ENCODE measurements at places on chromosomes 4 and X.

- peak; percentile 41 for DNase-seq
Observed at GRCh38 chr4:110196871-110197528, 1.4 kb downstream of the ELOVL6 start.

DNA sequence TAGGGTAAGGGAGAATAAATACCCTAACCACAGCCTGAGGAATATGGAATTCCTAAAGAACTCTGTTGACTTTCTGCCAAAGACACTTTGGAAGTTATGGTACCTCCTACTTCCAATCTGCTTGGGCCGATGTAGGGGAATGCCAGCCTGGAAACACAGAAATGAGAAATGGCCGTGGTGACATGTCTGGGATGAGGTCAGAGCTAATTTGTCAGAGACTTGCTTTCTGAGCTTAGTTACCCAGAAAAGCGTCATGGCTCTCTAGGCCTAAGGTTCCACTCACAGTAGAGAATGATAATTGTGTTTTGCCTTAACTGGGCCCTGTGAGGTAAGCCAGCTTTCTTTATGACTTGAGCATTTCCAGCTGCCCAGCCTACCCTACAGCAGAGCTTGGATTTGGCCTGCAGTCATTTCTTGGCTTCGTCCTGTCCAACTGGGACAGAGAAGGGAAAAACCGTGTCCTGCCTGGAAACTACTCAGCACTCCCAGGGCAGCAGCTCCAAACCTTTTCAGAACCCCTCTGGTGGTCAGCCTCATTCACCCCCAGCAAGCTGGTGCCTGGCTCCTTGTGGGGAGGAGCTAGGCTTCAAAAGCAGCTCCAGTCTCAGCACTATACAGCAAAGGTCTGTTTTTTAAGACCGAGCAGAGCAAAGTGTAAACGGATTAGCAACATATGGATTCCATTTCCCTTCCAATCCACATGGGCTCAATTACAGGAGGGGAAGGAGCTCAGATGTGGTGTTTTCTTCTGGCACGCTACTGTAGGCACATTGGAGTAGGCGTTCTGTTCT is 92.3 kb downstream of the RLIM start:
- DNase-seq = no peak

- no peak for DNase-seq
Observed at GRCh38 chr4:165784672-165785071, 88.4 kb upstream of the TLL1 start.

- no peak for DNase-seq
Observed at GRCh38 chr4:33482773-33483172, 2761.5 kb downstream of the ARAP2 start.

DNA sequence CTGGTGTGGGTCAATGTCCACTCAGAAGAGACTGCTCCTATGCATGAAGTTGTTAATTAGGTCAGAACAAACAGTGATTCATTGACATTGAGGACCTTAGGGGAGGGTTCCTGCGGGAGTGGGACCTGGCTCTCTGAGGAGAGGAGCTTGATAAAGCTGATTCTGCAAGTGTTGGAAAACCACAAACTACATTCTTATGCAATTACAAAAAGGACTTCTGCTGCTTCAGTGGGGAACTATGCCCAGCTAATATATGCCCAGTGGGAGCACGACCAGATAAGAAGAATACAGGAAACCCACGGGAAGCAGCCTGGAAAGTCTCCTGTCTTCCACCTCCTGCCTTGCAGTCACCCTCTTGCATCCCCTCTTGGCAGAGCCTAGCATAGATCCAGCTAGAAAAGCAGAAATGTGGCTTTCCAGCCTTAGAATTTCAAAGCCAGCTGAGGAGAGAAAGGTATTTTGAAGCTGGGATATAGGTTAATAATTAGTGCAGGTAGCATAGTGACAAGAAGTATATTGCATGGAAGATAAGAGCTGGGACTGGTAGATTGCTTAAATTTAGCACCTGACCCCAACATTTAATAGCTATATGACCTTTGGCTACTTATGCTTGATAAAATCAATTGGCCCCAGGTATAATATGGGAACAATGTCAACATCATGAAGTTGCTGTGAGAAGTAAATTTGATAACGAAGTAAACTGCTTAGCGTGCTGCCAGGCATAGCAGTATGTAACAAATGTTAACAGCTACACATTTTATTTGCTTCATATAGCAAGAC is 34.9 kb upstream of the UGT8 start:
- DNase-seq = no peak

DNA sequence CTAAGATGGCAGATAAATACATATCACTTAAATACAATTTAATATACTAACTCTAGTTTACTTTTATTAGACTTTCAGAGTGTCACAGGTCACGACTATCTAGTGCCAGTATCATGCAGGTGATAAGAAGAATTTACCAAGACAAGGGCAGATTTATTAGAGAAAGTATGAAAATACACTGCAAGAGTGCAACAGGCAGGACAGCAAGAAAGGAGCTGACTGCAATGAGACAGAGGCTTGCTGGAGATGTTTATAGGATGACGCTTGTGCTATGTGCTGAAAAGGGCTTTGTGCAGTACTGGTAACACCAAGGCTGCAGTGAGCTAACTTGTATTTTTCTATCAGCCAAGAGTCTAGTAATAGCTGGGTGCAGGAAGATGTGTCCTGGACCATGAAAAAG is 96.7 kb upstream of the QRFPR start:
- DNase-seq = no peak

DNA sequence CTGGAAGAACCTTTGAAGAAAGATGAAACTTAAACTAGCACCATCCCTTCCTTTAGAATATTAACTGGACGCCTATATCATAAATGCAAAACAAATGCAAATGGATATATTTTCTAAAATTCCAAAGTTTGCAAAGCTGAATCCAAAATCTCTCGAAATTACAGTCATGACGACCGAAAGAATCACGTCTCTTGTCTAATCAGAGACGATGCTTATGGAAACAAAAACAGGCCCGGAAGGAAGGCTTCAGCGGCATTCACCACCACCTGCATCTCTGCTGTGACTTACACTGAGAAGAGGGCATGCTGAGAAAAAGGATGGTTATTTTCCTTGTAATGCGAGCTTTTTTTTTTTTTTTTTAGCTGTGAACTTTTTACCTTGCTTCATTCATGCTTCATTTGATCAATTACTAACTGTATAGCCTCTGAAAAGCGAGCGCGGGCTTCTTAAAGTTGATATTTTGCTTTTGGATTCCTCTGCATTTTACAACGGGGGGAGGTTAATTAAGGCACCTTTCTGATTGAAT is 209.3 kb downstream of the SOWAHB start:
- no peak for DNase-seq

DNA sequence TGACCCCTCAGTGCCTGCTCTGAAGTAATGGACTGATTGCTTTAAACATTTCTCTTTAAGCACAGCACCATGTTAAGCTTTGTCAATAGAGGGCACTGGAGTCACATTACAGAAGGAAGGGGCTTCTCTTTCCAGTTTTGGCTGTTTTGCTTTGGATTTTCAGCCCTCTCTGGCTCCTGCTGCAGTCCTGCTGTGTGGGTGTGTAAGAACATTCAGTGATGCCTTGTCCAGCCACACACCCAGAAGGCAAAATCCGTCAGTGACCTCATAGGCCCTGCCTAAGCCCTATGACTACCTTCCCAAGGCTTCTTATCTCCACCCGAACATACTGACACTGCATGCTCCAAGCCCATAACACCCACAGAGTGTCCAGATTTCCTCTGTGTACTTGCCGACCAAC is 215.3 kb upstream of the CTSO start:
- DNase-seq = peak; percentile 65

GRCh38 chr4:106365613-106366012 is 3.0 kb downstream of the GIMD1 start:
- no peak for DNase-seq

DNA sequence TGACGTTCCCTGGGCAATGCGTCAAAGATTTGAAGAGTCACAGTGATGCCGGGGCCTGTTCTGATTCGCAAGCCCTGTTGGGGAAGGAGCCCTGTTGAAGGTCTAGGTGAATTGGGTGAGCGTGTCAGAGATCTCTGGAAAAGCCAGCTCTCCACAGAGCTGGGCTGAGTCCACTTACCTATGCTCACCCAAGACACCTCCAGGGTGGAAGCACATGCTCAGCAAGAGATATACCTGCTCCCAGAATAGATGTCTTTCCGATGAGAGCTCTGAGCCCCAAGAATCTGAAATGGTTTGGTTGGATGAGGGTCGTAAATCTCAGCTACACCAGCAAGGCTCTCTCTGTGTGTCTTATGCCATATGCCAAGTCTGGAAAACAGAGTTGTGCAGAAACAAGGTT is 1.7 kb downstream of the GABRQ start:
- no peak for DNase-seq

DNA sequence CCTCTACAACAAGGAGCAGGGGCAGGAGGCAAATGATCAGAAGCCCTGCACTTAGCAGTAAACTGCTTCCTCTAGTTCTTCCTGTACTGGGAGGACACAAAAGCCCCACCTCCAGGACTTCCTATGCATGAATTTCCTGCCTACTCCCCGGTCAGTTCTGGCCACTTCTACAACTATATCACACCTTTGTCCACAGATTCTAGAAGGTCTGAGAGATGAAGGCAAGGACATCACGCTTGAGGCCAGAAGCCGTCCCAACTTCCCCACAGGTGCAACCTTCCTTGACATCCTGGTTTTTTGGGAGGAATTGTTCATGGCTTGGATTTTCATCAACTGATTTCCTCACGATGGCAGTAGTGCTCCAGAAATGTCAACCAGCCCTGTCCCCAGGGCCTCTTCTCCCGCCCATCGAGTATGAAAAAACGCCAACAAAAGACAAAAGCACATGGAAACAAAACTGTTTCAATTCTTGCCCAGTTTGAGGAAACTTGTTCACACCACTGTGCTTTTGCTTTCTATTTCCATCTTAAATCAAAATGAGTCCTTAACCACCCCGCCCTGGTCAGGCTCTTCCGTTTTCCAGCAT is 206.5 kb upstream of the STK26 start:
- DNase-seq = peak; percentile 69

DNA sequence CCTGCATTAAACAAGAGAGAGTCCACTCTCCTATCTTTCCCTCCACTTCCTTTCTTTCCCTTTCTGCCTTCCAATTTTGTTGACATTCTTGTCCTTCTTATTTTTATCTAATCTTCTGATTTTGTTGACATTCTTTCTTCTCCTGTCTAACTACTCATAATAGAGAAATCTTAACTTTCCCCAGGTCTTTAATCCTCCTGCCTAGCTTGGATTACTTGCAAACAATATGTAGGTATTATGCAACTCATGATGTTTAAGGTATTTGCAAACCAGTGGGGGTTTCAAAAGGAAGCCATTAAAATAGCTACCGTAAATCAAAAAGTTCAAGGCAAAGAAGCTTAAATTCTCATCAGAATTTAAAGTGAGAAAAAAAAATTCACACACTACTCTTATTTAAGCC is 53.9 kb downstream of the PROM1 start:
- DNase-seq = no peak

DNA sequence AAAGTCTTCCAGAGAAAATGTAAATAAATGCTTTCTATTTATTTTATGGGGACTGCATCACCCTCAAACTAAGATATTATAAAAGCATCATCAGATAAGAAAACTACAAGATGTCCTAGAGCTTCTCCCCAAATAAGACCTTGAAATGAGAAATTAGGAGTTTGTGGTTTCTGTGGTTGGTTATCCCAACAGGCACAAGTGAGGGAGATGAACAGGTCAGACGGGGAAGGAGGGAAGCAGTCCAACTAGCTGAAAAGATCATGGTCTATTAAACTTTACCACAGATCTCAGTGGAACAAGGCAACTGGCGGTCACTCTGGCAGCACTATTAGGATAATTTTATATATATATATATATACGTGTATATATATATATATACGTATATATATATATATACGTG is 319.3 kb upstream of the GRID2 start:
- no peak for DNase-seq

GRCh38 chrX:633043-633984 is 2.7 kb downstream of the SHOX start:
- no peak for DNase-seq

DNA sequence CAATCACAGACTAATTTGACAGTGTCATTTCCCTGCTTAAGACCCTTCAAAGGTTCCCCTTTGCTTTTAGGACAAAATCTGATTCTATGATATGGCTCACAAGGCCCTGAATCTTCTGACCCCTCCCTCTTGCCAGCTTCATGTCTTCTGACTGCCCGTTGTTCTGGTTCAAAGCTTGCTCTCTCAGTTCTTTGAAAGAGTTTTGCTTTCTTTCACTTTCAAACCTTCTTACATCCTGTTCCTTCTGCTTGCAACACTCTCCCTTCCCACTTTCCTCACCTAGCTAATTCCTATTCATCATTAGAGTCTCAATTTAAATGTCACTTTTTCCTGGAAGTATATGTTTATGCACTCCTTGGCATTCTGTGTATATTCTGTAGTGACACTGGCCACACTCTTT is 299.2 kb downstream of the IDS start:
- no peak for DNase-seq

- no peak for DNase-seq
Observed at GRCh38 chrX:107171369-107172102, 34.7 kb downstream of the NUP62CL start.

DNA sequence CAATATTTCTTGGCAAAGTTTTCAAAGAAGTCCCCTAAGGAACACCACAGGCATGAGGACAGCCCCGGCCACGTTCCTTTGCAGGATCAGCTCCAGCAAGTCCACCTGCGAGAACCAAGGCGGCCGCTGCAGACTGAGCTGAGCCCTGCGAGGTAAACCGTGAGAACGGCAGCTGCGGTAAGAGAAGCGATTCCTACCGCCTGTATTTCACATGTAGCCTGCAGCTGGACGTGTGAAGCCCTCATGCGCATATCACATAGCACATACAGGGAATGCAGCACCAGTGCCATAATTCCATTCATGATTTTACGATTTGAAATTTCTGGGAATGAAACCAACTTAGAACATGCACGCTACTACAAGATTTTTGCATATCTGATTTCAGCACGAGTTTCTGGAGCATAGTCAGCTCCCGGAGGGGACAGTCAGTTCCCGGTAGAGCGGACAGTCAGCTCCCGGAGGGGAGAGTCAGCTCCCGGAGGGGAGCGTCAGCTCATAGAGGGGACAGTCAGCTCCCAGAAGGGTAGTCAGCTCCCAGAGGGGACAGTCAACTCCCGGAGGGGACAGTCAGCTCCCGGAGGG is 41.7 kb downstream of the FGFRL1 start:
- DNase-seq = no peak

DNA sequence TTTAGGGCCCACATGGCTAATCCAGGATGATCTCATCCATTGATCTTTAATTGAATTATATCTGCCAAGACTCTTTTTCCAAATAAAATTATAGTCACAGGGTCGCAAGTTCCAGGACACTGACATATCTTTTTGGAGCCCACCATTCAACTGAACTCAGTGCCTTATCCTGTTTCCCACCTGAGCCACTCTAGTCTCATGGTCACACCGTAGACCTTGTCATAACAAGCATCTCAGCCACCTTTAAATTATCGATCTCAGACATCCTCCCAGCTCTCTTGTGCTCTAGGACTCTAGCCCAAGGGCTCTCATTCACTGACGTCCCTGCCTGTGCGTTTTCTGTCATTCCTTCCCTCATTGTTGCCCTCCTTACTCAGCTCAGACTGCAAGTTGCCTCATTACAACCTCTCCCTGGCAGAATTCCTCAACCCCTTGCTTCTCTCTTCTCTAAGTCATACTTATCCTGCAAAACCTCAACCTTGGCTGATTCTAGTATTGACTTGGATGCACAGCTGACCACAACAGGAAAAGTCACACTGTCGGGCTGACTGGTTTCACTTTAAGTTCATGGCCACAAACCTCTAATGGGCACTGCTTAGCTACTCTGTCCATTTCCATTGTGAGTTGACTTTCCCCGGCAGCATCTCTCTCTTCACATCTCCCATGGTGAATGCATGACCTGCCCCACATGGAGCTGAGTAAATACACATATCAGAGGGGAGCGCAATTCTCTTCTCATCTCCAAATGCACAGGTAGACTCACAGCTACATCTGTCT is 91.0 kb upstream of the TRIM2 start:
- no peak for DNase-seq

- DNase-seq = no peak
Observed at GRCh38 chr4:17063888-17064287, 165.4 kb upstream of the LDB2 start.
